ENCODE measurements at places on chromosomes 6 and 20.

DNA sequence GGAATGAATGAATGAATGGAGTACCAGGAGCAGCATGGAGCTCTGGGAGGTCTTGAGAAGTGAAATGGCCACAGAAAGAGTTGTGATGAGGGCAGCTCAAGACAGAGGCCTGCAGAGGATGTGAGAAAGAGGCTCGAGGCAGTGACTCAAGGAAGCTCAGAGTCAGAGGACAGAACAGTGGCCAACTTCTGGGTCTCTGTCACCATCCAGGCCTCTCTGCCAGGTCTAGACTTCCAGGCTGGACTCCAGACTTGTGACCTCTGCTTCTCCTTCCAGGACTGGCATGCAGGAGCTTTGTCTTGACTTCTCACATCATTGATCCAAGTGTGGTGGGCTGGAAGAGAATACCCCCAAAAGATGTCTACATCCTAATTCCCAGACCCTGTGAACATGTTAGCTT lies 119.8 kb downstream of the TOX2 start:
- no peak for DNase-seq

GRCh38 chr6:24951811-24952299 lies 16.1 kb upstream of the RIPOR2 start:
- DNase-seq = no peak

DNA sequence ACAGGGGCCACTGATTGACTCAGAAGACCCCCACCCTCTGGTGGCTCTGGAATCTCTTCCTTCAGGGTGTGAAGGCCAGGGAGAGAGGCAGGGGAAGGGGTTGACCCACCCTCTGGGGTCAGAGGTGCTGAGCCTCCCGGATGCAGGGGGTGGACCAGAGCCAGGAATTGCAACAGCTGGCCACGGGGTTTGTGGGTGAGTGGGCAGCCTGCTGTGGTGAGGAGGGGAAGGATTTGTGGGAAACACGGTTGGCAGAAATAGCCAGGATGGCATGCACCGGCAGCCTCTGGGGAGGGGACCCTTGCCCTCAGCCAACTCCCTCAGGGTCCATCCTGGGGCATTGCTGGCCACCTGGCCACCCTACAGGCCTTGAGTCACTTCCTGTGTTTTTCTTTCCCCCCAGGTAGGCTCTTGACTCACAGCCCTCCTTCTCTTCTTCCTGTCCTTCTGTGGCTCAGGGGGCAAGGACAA lies 92.8 kb downstream of the MRPL14 start:
- no peak for DNase-seq

DNA sequence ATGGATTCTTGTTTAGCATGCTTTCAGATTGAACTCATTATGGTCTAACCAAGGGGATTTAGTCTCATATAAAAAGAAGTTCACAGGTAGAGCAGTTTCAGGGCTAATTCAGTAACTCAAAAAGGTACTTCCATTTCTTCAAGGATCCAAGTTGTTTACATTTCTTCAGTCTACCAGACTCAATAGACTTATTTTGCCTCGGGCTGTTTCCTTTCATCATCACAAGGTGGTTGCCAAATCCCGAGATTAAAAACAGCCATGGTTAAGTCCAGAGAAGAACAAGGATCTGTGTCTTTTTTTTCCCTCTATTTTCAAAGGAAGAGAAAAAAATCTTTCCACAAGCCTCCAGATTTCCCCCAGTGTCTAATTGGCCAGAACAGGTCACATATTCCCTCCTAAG lies 69.8 kb upstream of the SNX9 start:
- DNase-seq = no peak

- no peak for DNase-seq
These were observed 29.3 kb upstream of the ZBTB24 start for GRCh38 chr6:109512271-109512817.

- no peak for DNase-seq
These were observed 1.4 kb downstream of the CLIC1 start for GRCh38 chr6:31734821-31735406.

DNA sequence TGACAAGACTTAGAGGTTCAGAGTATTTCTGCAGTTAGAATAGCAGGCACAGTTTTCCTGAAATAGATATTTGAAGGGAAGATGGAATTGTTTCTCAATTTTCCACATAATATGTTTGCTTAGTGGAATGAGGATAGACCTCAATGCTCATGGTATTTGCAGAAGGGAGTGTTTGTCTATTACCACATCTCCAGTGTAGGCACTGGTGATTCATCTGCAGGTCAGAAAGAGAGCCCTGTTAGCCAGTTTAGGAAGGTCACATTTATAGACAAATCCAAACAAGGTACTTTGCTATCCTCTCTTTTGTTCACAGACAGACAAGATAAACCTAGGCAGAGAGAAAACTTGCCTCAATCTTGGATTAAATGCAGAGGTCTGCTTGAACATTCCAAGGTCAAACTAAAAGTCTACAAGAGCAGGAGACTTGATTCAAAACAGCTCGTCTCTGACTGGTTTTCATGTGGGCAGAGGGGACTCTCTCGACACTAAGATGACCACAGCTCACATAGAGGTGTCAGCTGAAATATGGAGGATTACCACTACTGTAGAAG lies 22.8 kb downstream of the ISM1 start:
- no peak for DNase-seq

DNA sequence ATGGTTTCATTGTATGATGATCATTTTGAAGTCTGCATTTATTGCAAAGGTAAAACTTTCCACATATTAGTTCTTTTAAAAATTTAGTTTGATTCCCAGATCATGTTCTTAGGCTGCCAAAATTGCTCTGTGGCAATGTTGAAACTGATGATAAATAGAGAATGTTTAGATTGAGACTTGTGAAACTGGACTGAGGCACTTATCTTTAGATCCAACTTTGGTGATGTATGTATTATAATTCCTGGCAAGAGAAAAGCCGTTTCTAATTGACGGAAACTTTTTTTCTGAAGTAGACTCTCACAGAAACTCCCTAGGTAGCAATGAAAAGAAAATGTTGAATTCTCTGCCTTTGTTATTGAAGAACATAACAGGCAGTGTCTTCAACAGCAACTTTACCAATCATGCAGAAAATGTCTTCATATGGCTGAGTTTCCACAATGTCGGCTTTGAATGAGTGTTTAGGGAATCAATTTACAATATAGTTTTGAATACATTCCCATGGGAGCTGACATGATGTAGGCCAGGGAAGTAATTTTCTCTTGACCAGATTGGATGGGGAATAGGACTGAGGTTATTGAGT lies 456.2 kb downstream of the CD109 start:
- no peak for DNase-seq

- DNase-seq = no peak
These were observed 22.5 kb upstream of the IRAK1BP1 start for GRCh38 chr6:78844899-78845298.

- DNase-seq = no peak
These were observed 168.6 kb downstream of the NFATC2 start for GRCh38 chr20:51373713-51374455.

GRCh38 chr20:9949563-9949962 lies 85.2 kb upstream of the ANKEF1 start:
- no peak for DNase-seq

- no peak for DNase-seq
These were observed 86.1 kb upstream of the SIRPA start for GRCh38 chr20:1809131-1809572.

DNA sequence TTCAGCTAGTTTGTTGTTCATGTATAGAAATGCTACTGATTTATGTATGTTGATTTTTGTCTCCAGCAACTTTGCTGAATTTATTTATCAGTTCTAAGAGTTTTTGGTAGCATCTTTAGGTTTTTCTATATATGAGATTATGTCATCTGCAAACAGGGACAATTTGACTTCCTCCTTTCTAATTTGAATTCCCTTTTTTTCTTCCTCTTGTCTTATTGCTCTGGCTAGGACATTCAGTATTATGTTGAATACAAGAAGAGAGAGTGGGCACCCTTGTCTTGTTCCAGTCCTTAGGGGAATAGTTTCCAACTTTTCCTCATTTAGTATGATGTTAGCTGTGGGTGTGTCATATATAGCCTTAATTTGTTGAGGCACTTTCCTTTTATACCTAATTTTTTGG lies 58.2 kb downstream of the CDH26 start:
- DNase-seq = no peak

DNA sequence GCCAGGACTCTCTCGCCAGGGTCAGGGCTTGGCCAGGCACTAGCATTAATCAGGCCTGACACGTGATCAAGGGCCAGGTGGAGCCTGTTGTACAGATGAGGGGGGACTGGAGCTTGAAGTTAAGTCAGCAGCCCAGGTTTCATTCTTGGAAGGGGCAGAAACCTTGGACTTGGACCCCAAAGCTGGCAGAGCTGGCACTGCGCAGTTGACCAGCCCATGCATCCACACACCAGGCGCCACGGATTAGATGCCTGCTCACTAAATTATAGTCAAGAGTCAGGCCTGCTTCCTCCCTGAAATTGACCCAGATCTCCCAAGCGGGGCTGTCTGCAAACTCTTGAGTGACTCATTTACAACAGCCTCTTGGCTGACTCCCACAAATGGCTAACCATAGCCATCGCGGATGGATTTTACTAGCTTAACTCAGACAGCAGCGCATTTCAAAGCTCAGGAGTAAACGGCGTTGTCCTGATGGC lies 4.1 kb upstream of the TAF4 start:
- no peak for DNase-seq
